Type B pancreatic cell (in vitro differentiated cells): ENCODE measurements at places on chromosomes 1 and 21.

DNA sequence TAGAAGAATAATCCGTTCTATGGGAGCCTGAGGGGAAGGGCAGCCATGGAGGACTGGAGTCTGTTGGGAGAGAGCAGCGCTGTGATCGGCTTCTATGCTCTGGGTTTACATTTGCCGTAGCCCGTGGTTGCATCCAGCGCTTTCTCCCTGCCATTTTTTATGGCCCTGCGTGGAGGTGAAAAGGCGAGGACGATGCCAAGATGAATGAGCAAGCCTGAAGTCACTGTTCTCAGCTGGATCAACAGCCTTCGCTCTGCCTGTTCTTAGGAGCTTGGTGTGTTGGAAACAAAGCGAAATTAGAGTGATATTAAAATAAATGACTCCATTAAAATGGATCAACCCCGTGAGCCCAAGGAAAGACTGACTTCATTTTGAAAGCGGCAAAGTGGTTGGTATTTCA, 120.2 kb downstream of the KCNJ6 start:
- no peak overlapping the region for H3K4me3 ChIP-seq
- H3K36me3 ChIP-seq: no peaks in the 10 kb centered on the region
- DNase-seq: no peak
- no peaks in the 10 kb centered on the region for H3K4me1 ChIP-seq

DNA sequence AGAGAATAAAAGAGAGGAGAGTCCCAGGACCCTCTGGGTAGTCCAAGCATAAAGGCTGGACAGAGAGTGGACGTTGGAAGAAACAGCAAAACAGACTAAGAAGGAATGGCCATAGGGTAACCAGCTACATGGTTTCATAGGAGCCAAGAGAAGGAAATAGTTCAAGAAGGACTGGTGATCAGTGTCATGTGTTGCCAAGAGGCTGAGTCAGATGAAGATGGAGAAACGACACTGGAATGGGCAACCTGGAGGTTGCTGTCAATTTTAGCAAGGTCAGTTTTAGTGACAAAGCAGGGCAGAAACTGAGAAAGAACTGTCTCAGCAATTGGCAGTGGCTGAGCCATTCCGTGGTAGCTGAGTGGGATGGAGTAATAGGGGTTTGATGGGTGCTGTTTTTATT, 41.4 kb downstream of the HMGB4 start:
- no peaks in the 10 kb centered on the region for H3K36me3 ChIP-seq
- no peak for DNase-seq
- H3K27ac ChIP-seq: no peak overlapping the region
- no peaks in the 10 kb centered on the region for H3K4me1 ChIP-seq
- no peak overlapping the region for H3K4me3 ChIP-seq
- H3K27me3 ChIP-seq: peaks cover 34% of the 10 kb centered on the region

- peaks cover 13% of the 10 kb centered on the region for H3K36me3 ChIP-seq
- no peak overlapping the region for H3K27ac ChIP-seq
- DNase-seq: no peak
- no peak overlapping the region for H3K4me3 ChIP-seq
Measured at GRCh38 chr21:46180079-46180722, 4.1 kb downstream of the SPATC1L start.

GRCh38 chr1:160371346-160371631, 4.4 kb downstream of the NHLH1 start:
- H3K4me1 ChIP-seq: peaks cover 22% of the 10 kb centered on the region
- peaks cover 18% of the 10 kb centered on the region for H3K27me3 ChIP-seq
- H3K4me3 ChIP-seq: no peak overlapping the region

DNA sequence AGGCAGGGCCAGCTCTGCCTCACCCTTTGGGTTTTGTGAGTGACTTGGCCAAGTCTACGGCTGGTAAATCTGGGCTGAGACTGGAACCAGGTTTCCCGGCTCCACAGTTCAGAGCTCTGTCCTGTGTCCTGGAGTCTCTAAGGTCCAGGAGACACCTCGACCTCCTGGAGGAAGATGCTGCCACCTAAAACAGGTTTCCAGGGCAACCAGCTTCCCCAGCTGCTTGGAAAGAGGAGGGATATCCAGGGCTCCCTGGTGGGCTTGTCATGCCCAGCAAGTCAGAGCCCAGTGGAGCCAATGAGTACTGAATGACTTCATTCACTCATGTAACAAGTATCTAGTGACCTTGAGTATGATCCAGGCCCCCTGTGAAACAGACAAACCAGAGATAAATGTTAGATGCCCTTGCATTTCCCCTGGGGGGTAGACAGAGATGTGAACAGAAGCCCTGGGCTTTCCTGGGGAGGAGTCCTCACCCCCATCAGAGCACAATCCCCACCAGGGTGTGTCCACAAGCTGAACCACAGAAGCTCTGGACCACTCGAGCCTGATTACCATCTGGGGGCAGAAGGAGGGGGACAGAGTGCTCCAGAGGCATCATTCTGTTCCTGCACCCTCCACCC, 181.2 kb upstream of the RAB4A start:
- H3K36me3 ChIP-seq: no peaks in the 10 kb centered on the region
- H3K4me3 ChIP-seq: no peak overlapping the region
- H3K27ac ChIP-seq: peak overlapping the region; percentile 29
- no peaks in the 10 kb centered on the region for H3K27me3 ChIP-seq

DNA sequence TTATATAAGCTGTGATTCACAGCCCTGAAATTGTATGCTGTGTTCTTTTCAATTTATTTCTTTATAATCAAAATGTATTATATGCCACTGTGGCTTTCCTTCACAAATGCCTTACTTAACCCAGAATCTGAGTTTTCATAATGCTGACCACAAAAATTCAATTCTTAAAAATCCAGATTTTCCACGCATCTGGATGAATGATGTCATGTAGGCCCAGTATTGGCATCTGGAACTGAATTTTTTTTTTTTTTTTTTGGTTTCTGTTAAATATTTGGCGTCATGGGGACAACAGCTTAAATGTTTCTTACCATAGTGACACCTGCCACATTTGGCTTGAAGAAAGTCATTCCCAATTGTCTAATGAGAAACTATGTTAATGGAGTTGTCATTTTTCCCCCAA, 296.8 kb downstream of the TM2D1 start:
- no peak overlapping the region for H3K4me3 ChIP-seq
- H3K4me1 ChIP-seq: peaks cover 49% of the 10 kb centered on the region
- no peak for DNase-seq
- H3K27me3 ChIP-seq: no peaks in the 10 kb centered on the region

GRCh38 chr1:200880212-200880611, 7.4 kb downstream of the GPR25 start:
- H3K4me1 ChIP-seq: peaks cover 7% of the 10 kb centered on the region
- no peak overlapping the region for H3K4me3 ChIP-seq
- no peak overlapping the region for H3K27ac ChIP-seq
- DNase-seq: no peak
- peaks cover 3% of the 10 kb centered on the region for H3K27me3 ChIP-seq

DNA sequence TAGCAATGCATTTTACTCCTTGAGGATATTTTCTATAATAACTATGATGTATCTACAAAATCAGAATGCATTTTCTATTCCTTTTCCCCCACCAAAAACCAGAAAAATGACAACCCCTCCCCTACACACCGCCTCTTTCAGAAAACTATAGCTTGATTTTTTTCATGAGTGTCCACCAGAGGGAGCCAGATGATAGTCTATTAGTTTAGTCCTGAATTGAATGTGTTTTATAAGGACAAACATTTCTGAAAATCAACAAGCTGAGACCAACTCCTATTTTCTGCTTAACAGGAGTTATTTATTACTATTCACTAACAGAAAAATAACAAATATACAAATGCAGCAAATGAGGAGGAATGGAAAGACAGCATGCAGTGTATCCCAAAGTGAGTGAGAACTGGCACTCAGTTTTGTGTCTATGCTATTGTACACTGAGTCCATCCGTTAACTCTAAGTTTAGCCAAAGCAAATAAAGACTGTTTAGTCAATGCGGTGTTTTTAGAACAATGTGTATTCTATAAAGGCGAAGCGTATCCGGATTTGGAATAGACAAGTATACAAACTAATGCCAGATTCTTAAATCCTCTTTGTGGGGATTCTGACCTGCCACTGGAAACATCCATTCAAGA, 182.6 kb downstream of the VAV3 start:
- DNase-seq: no peak
- no peaks in the 10 kb centered on the region for H3K4me1 ChIP-seq
- no peak overlapping the region for H3K4me3 ChIP-seq
- H3K36me3 ChIP-seq: no peaks in the 10 kb centered on the region
